ENCODE measurements at places on chromosomes 4 and X.

GRCh38 chr4:48739560-48740019, 40.5 kb downstream of the FRYL start:
- DNase-seq: no peak

- DNase-seq: no peak
Measured at GRCh38 chrX:153517423-153517822, at the start of gene ATP2B3. Gene ATP2B3 (plus strand): TSS chrX:153517642. CDS start chrX:153536248, 18,606 bp downstream.

DNA sequence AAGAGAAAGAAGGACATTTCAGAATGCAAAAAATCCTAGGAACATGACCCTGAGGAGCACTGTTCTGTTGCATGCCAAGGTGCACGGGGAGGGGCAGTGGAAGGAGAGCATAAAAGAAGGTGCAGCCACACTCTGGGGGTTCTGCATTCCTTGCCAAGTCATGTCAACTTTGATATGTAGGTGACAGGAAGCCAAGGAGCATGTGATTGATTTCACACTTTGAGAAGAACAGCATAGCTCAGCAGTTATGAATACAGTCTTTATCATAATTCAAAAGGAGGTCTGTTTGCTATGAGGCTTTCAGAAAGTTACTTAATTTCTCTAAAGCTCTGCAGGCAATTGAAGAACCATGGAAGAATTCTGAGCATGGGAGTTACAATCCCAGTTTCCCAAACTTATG, 50.6 kb downstream of the SCFD2 start:
- no peak for DNase-seq

DNA sequence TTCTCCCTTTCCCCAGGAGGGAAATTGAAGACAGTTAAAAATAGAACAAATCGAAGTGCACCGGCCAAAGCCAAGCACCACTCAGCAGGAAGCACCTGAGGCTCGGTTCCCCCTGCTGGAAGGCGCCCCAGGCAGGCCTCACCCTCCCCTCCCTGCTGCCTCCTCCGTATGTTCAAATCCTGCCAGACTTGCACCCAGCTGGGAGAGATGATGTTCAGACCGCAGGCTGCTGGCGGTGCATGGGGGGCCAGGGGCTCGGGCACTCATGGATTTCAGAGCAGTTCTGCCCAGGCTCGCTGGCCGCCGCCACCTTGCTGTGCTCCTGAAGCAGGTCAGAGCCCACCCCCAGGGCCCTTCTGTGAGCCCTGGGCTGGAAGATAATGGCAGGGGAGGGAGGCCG, 91.4 kb downstream of the DCTD start:
- no peak for DNase-seq

GRCh38 chr4:7837597-7838135, 102.0 kb downstream of the AFAP1 start:
- DNase-seq: no peak

DNA sequence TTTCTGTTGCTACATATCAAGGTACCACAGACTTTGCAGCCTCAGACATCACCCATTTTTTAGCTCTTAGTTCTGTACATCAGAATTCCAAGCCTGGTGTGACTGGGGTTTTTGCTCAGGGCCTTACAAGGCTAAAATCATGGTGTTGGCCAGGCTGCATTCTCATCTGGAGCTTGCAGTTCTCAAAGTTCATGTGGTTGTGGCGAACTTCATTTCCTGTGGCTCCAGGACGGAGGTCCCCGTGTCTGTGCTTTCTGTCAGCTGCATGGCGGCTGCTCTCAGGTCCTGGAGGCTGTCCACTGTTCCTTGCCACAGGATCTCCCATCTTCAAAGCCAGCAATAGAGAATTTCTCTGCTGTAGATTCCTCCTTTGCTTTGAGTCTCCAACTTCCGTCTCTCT, 157.4 kb downstream of the STIM2 start:
- DNase-seq: no peak
